ENCODE measurements at places on chromosomes 7 and 10. TPM values are rescaled to one million over a fixed set of nuclear protein-coding genes. Genes with fewer than 3 reads are reported as not detected.
A peak's percentile ranks its signal among the peaks of the same experiment; 100 is the strongest.

GRCh38 chr7:77644774-77645173 lies 51.5 kb upstream of the RSBN1L start:
- no peaks in the 10 kb centered on the region for H3K27me3 ChIP-seq
- no peak for DNase-seq

DNA sequence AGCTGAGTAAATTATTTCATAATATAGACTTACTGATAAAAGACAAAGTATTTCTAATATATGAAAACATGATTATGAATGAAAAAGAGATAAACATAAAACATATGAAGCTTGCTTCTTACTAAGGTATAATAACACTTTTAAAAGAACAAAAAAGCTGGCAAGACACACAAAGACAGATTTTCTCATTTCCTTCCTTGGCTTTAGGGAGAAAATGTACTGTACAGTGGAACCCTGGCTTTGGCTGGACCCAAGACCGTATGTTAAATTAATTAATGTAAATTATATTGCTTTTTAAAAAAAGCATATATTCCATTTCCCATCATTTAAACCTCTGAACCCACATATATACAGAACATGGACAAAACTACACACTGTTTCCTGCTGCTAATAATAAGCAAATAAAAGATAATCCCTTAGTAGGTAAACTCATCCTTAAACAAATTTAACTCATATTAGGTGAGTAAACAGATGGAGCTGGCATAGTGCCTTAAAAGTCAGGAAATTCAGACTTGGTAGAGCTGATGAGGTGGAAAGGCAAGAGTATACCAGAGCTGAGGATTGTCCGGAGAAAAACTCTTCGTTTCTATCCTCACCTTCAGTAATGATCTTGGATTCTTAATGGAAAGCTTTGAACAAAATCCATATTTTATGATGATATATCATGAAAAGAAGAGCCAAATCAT lies 1016.4 kb upstream of the KCND2 start:
- H3K27me3 ChIP-seq = no peaks in the 10 kb centered on the region
- H3K27ac ChIP-seq = no peak overlapping the region

DNA sequence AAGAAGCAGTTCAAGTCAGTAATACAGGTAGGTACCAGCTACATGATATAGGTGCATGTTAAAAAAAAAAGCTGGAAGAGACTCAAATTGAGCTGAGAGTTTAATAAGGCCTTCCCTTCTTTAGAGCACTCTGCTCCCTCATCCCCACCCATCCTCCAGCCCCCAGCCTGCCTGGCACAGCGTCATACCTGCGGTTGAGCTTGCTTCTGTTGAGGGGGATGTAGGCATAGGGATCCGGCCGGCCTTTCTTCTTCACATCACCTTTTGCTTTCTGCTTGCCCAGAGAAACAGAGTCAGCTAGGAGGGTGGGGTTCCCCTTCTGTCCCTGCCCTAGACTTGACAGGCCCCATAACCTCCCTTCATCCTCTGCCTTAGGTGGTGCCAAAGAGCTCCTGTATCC lies 23.8 kb upstream of the FRAT2 start:
- peaks cover 8% of the 10 kb centered on the region for H3K4me1 ChIP-seq
- no peak for DNase-seq
- peaks cover 33% of the 10 kb centered on the region for H3K36me3 ChIP-seq

Gene ANK3
- polyA plus RNA-seq = not detected

Gene LRIT1
- not detected for polyA plus RNA-seq

DNA sequence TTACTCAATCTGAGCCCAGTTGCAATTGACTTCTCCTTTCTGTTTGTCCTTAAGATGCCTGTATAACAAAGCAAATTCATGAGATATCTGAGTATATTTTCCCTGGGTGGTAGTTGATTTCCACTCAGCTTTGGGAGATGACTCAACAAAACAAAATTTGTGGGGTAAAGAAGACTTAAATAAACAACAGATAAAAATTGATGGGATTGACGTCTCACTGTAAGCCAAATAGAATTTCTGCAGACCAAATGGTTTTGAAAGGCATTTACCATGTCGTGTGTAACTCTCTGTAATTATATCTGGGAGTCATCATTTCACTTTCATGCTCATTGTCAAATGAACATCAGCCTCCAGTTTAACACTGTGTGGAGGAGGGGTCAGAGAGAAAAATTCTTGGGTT lies 255.4 kb upstream of the MYO3A start:
- DNase-seq = no peak
- H3K4me1 ChIP-seq = peaks cover 4% of the 10 kb centered on the region
- H3K27me3 ChIP-seq = peaks cover 8% of the 10 kb centered on the region
- peaks cover 8% of the 10 kb centered on the region for H3K36me3 ChIP-seq

Gene RGS10
- polyA plus RNA-seq = 22.6 TPM

- H3K27me3 ChIP-seq = no peaks in the 10 kb centered on the region
- no peak for DNase-seq
Measured at GRCh38 chr10:18332484-18332883, 192.3 kb downstream of the CACNB2 start.

- H3K36me3 ChIP-seq = no peaks in the 10 kb centered on the region
- H3K4me1 ChIP-seq = no peaks in the 10 kb centered on the region
- no peak for DNase-seq
- no peaks in the 10 kb centered on the region for H3K27me3 ChIP-seq
- no peak overlapping the region for H3K27ac ChIP-seq
Measured at GRCh38 chr10:82910301-82910700, 1035.3 kb downstream of the NRG3 start.

Gene TAS2R41
- not detected for polyA plus RNA-seq

Gene LRMDA
- not detected for polyA plus RNA-seq

DNA sequence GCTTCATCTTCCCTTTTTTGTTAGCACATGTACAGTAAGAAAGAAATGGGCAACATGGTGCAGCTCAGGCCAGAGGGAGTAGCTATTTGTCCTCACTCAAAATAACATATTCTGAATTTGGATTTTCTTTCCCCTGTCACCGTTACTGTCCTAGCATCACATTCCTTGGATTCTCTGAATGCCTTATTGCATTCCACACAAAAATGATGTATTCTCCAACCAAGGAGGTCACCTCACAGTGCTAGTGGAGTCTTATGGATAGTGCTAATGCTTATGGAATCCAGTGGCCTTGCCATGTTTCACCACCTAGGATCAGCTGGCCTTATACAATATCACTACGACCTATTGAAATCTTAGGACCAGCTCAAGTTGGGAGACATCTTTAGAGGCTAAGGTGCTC lies 7.2 kb downstream of the PRSS58 start:
- no peak overlapping the region for H3K4me3 ChIP-seq
- no peaks in the 10 kb centered on the region for H3K4me1 ChIP-seq
- no peak overlapping the region for H3K27ac ChIP-seq
- no peaks in the 10 kb centered on the region for H3K36me3 ChIP-seq
- H3K27me3 ChIP-seq = no peaks in the 10 kb centered on the region

- no peak overlapping the region for H3K4me3 ChIP-seq
- no peak for DNase-seq
- H3K27me3 ChIP-seq = no peaks in the 10 kb centered on the region
- no peaks in the 10 kb centered on the region for H3K4me1 ChIP-seq
Measured at GRCh38 chr10:71270301-71271220, 48.5 kb upstream of the SLC29A3 start.

DNA sequence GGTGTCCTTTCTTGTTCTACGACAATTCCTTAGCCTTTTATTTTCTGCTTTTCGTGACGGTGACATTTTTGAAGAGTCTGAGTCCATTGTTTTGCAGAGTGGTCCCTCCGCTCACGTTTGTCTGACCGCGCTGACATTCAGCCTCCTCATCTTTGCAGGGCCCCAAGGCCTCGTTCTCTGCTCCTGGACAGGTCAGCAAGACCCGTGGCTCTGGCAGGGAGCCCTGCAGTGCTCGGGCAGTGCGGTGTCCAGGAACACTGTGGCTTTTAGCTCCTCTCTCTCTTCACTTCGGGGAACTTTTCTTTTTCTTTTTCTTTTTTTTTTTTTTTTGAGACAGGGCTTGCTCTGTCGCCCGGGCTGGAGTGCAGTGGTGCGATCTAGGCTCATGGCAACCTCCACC lies 142.5 kb downstream of the DNAJB6 start:
- no peaks in the 10 kb centered on the region for H3K36me3 ChIP-seq
- H3K27ac ChIP-seq = no peak overlapping the region
- no peaks in the 10 kb centered on the region for H3K4me1 ChIP-seq
- H3K27me3 ChIP-seq = peaks cover 4% of the 10 kb centered on the region
- DNase-seq = no peak
- H3K4me3 ChIP-seq = no peak overlapping the region

DNA sequence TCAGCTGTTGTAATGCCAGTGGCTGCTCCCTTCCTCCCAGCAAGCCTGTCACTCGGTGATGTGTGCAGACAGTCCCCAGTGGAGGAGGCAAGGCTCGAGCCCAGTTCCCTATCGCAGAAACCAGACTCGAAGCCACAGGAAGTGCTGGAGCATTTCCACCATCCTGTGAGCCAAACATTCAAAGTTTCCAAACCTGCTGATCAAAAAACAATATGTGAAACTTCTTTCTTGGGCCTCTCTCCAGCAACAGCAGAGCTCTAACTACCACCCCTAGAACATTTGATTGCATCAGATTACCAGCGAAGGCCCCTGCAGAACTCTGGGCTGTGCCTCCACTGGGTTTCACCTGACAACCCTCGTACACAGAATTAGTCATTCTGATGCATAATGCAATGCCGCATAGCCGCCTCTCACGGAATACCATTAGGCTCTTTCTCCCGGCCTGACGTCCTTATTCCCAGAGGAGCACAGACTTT lies 94.0 kb downstream of the ELMO1 start:
- H3K4me1 ChIP-seq = peaks cover 72% of the 10 kb centered on the region
- no peak for DNase-seq
- H3K4me3 ChIP-seq = peak overlapping the region; percentile 68
- H3K27ac ChIP-seq = peak overlapping the region; percentile 24
- H3K36me3 ChIP-seq = no peaks in the 10 kb centered on the region
- no peaks in the 10 kb centered on the region for H3K27me3 ChIP-seq

Gene INMT
- polyA plus RNA-seq = 0.11 TPM

Gene FIGNL1
- 14.2 TPM for polyA plus RNA-seq

Gene LRRC4
- polyA plus RNA-seq = not detected

GRCh38 chr7:120218712-120219111 lies 54.3 kb upstream of the KCND2 start:
- no peak overlapping the region for H3K4me3 ChIP-seq
- no peaks in the 10 kb centered on the region for H3K27me3 ChIP-seq
- no peaks in the 10 kb centered on the region for H3K4me1 ChIP-seq
- H3K36me3 ChIP-seq = no peaks in the 10 kb centered on the region
- H3K27ac ChIP-seq = no peak overlapping the region

DNA sequence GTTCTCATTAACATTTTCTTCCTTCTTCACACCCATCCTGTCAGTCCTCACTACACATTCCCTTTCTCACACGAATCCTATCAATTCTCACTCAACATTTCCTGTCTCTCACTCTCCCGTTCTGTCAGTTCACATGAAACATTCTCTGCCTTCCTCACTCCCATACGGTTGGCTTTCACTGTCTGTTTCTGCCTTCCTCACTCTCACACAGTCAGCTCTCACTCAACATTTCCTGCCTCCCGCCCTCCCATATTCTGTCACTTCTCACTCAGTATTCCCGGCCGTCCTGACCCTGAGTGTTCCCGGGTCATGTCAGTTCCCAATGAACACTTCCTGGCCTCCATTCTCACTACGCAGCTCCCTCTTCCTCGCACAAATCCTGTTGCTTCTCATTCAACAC lies 61.5 kb downstream of the DYNC2I1 start:
- no peaks in the 10 kb centered on the region for H3K4me1 ChIP-seq
- no peak overlapping the region for H3K4me3 ChIP-seq
- no peaks in the 10 kb centered on the region for H3K27me3 ChIP-seq
- no peak for DNase-seq
- peaks cover 25% of the 10 kb centered on the region for H3K36me3 ChIP-seq

DNA sequence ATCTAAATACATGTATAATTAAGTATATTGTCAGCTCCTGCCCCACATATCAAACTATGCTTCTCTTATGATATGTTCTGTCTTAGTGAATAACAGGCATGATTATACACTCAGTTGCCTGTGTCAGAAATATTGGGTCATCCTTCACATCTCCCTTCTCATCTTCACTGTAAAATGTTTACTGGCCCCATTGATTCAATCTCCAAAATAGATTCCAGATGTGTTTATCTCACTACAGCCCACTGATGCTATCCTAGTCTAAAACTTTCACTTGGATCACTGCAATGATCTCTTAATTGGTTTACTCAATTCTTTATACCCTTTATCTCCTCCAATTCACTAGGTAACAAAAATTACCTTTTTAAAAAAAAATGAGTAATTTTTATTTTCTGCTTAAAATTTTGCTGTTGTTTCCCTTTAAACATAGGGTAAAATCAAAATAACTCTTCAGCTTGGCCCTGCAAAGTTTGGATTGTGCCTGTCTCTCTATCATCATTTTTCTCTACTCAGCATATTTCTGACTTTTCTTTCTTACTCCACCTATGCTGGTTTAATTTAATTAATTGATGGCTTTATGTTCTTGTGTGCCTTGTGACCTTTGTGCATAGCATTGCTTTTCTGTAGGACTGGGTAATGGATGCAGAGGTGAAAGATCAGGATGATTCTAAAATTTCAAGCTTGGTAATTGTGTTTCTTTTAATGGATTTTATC lies 233.9 kb upstream of the FOXP2 start:
- no peak overlapping the region for H3K27ac ChIP-seq
- no peak overlapping the region for H3K4me3 ChIP-seq
- no peaks in the 10 kb centered on the region for H3K4me1 ChIP-seq
- H3K36me3 ChIP-seq = no peaks in the 10 kb centered on the region
- DNase-seq = no peak
- H3K27me3 ChIP-seq = no peaks in the 10 kb centered on the region

All from naive B cell (primary cell).